Hematopoietic multipotent progenitor cell treated with erythropoietin and hydrocortisone succinate and interleukin-3 and kit ligand, for 17 days (in vitro differentiated cells): ENCODE measurements at places on chromosomes 2 and 18.

GRCh38 chr18:38933910-38934510, 1368.4 kb upstream of the CELF4 start:
- no peak for DNase-seq

GRCh38 chr2:44267796-44268648, 7.3 kb upstream of the SLC3A1 start:
- no peak for DNase-seq

GRCh38 chr2:208006833-208007232, 18.5 kb downstream of the PLEKHM3 start:
- no peak for DNase-seq

DNA sequence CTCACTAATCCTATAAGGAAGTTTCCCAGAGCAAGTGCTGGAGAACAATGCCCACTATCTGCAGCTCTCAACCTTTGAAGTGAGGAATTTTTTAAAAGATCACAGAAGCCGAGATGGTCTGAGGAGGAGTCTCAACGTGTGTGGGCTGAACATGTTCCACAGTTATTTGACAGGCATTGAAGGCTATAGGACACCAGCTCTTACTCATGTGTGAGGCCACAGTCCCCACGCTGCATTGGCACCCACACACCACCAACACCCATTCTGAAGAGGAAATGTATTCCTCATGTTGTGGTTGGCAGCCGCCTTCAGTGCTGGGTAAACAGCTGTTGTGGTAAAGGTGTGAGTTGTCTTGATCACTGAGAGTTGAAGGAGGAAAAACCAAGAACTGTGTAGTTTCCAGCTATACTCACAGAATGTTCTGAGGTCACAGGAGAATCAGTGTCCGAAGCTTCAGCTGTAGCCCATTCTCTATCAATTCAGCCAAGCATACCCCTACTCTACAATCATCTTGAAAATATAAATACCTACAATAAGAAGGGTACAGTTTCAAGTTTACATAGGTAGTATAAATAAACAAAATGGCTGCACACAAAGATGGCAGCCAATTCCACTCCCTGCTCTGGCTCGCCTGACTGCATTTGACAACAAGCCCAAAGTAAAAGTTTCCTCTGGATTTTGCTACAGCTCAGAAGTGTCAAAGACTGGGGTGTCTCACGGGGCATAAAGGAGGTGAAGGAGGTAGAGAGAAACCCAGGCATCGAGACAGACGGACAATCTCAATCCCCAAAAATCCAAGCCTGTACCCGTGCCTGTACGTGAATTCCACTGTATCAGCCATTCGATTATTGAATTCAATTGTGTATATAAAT, 12.1 kb downstream of the CD226 start:
- no peak for DNase-seq

GRCh38 chr2:46485002-46485401, 5.6 kb downstream of the TMEM247 start:
- DNase-seq = no peak

- no peak for DNase-seq
Measured at GRCh38 chr2:221285148-221285547, 287.0 kb downstream of the EPHA4 start.

DNA sequence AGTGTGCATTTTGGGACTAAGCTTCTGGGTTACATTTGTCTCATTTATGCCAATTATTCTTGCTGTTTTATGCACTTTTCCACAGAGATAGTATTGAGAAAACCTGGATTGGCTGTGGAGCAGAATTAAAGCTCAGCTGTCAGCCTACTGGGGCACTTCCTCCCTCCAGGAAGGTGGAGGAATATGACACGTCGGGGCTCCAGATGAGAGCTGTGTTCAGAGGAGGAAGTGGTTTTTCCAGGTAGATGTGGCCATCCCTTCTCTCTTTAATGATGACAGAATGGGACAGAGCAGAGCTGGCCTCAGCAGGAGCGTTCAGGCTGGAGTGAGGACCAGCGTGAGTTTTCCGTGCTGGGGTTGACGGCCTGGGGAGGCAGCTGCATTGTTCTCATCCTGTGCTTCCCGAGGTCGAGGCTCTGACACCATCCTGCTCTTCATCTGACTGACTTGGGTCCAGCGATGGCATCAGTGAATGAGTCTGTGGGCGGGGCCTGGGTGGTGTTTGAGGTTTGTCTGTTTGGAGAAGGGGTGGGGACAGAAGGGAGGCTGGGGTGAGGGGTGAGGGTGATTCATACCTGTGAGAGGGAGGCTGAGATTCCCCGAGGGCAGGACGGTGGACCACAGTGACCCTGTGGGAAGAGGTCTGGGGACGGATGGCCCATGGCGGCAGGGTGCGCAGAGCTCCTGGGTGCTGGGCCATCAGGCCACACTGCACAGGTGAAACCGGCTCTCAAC, 207.0 kb downstream of the LDLRAD4 start:
- no peak for DNase-seq

DNA sequence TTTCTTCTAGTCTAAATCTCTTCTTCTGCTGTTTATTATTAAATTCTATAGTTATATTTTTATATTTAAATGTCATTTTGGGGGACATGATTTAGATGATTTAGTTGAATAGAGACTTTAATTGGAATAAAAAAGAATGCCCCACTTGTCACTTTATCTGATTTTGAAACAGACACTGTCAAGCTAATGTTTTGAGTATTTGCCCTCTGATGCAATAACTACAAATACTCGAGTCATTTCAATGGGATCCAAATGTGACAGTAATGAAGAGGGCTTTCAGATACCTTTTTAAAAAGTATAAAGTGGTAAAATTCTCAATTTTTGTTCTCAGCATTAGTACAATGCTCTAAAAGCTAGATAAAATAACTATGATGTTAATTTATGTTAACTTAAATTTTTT, 257.3 kb upstream of the SESTD1 start:
- no peak for DNase-seq

DNA sequence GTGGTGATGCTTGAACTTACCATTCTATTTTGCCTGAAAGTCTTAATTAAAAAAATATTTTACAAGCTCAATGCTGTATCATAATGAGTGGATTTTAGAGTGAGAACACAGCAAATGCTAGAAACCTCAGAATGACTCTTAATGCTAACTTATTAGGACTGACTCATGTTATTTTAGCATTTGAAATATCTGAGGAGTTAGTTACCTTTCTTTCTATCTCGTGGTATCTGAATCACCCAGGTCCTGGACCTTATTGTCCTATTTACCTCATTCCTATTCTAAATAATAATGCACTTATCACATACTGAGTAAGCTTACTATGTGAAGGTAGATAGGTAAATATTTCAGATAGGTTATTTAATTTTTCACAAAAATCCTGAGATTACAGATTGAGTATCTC, 70.7 kb downstream of the SOS1 start:
- no peak for DNase-seq

- DNase-seq = no peak
Measured at GRCh38 chr2:145220496-145220895, 700.6 kb upstream of the ZEB2 start.

- DNase-seq = no peak
Measured at GRCh38 chr2:123211181-123211580, 813.9 kb upstream of the CNTNAP5 start.

GRCh38 chr2:136214307-136215200, 96.6 kb upstream of the CXCR4 start:
- DNase-seq = no peak

- no peak for DNase-seq
Measured at GRCh38 chr2:57448816-57449215, 597.8 kb upstream of the VRK2 start.

DNA sequence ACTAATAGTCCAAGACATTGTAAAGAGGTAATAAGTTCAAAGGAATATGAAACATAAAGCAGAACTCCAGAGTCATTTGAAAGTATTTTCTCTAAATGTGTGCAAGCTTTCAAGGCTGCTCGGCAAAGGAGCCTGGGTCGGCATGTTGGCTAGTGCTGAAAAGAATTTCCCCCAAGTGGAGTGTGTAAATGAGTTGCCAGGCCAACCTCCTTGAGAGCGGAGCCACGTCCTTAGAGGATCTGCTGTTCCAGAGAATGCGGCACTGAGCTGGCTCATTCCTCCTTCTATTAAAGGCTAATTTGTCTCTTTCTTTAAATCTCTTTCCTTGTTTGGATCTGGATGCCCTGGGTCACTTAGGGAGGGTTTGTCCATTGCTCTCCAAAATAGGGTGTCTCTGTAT, 127.5 kb downstream of the RDH14 start:
- no peak for DNase-seq

DNA sequence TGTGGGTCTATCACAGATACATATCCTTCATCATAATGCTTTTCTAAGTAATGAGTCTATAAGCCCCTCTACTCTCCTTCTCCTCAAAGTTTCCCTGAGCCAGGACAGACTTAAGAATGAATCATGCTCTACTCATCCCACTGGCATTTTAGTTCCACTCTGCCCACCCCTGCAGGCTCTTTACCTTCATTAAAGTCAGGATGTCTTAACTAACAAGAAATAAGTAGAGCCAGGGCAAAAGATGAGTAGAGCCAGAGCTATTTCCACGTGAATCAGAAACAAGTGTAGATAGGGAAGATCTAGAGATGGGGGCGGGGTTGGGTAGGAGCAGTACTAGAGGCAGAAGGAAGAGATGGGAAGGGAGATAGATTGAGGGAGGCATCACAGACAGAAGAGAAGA, 790.5 kb downstream of the RNF144A start:
- DNase-seq = no peak
